ENCODE measurements at places on chromosomes 7 and 10.

GRCh38 chr10:72001033-72001395 lies 36.8 kb downstream of the CHST3 start:
- DNase-seq, result no peak

GRCh38 chr10:49106451-49106850 lies 8.9 kb downstream of the VSTM4 start:
- DNase-seq, result no peak

DNA sequence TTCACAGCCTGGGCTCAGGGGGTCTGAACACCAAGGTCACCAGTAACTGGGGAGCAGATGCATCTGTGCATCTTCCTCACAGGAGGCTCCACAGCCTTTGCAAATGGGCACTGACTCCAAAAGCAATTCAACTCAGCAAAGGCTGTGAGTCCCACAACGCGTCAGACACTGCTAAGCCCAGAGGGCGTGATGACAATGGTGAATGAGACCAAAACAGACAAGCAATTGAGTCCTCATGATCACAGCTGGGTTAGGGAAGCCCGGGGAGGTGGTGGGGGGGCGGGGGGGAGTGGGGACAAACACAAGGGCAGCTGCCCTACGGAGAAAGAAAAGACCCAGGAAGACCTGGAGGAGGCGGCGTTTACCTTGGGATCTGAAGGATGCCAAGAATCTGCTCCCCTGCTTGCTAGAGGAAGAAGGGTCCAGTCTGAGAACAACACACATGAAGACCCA lies 61.6 kb upstream of the RNF32 start:
- no peak for DNase-seq

DNA sequence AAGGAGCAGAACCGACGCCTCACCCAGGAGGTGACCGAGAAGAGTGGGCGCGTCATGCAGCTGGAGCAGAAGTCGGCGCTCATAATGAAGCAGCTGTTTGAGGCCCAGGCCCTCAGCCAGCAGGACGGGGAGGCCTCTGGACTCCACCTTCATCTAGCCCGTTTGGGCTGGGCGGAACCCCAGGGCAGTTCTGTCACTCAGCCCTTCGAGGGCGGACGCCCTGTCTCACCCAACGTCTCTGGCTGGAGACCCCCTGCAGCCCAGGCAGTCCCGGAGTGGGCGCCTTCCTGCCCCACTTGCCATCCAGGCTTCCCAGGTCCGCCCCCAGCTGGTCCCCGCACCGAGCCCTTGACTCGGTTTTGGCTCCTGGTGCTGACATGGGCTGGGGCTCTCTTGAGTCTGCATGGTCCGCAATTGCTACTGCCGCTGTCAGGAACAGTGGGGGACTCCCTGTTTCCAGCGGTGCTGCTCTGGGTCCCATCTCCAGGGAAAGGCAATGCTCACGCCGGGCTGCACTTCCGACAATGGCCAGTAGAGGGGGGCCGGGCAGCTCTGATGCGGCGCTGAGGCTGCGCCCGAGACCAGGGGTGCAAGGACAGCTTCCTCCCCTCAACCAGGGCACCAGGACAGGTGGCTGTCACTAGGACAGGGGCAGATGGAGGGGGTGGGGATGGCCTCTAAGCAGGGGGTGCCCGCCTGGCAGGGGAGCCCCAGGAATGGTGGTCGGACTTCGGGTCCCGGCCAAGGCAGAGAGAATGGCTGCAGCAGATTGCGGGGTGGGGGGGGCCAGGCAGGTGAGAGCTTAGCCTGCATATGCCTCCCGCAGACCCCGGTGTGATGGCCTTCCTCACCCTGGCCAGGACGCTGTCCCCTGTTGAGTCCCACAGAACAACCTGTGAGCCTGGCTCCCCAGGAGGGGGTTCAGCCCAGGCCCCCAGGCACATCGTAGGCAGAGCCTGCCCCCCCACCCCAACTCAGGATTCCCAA lies 71.2 kb upstream of the KCTD7 start:
- DNase-seq, result peak; percentile 90

DNA sequence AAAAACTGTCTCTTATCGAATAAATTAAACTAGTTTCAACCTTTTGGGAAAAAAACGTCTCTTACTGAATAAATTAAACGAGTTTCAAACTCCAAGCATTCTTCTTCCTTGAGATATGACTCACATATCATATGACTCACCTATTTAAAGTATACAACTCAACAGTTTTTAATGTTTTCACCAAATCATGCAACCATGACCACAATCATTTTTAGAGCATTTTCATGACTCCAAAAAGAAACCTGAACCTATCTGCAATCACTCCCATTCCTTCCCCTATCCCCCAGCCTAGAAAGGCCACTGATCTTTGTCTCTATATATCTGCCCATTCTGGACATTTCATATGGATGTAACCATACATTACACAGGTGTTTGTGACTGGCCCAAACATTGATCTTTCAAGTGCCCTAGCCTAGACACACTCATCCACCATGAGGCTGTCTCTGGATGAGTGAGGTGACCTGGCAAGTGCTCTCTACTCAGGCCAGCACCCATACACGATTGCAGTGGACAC lies 115.3 kb downstream of the PIP4K2A start:
- no peak for DNase-seq
